SW 1271 (cell line): ENCODE measurements at places on chromosomes 11 and 22.

DNA sequence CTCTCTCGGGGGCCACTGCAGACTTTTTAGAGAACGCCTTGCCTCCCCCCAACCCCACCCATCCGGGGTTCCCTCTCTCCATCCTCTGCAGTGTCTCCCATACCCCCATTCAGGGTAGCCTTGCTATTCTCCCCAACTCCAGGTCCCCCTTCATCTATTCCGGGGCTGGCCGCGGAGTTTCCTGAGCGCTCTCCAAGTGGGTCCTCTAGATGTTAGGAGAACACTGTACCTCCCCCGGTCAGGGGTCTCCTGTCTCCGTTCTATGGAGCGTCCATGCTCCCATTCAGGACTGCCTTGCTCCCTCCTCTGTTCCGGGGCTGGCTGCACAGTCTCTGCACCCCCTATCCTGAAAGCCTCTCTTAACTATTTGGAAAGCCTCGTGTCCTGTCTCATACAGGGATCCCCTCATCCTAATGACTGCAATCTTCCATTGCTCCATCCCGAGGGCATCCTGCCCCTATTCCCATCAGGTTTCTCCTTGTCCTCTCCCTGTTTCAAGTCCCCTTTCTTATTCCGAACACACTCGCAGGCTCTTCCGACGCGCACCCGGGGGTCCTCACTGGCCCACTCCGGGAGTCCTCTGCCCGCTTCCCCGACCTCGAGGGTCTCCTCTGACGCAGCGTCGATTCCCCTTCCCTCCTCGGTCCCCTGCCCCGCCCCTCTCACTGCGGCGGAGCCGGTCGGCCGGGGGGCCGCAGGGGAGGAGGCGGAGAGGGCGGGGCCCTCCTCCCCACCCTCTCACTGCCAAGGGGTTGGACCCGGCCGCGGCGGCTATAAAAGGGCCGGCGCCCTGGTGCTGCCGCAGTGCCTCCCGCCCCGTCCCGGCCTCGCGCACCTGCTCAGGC, at the start of gene NEFH:
Gene NEFH, plus strand, starts transcription at position 802 of the 845 bp plus-strand sequence. CDS start 45 bp downstream, outside the sequence.
- DNase-seq: no peak

DNA sequence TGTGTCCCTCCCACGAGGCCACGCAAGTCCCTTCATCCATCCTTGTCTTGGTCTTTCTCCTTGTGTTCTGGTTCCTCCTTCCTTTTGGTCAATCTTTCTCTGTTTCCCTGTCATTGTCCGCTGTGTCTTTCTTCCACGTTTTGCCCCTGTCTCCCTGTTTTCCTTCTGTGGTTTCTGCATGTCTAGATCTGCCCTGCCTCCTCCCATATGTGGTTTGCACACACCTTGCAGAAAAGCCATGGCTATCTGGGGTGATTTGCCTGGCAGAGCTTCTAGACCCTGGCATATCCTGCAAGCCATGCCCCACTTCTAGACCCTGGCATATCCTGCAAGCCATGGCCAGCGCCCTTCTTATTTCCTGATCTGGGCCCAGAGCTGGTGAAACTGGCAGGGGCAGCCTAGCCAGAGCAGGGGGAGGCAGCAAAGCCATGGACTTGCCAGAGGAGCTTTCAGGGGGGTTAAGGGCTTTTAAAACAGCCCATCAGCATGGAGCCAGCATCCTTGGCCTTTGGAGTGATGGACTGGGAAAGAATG, 131.6 kb upstream of the NECTIN1 start:
- no peak for DNase-seq

GRCh38 chr11:134584706-134585445, 172.8 kb upstream of the B3GAT1 start:
- no peak for DNase-seq

DNA sequence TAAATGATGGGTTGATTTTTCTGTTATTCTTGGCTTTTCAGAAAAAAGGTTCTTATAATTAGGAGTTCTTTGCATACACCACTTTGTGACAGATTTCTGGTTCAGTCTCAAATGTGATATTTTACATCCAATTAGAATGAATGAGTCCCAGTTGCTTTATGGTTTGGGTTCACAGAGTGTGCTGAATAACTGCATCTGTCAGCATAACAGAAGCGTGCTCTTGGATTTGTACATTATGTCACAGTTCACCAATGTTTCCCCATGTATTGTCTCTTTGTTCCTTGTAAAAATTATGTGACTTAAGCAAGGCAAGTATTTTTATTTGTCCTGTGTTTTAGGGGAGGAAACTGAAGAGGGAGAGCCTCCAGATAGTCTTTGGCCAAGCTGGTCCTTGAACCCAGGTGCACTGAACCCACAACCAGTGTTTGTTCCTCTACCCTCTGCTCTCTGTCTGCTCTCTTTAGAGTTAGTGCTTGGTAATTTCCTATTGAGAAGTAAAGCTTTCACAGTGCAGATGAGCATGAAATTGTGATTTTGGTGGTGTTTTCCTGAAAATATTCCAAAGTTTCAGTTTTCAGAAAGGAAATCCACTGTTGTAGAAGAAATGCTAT, 107.5 kb downstream of the TBC1D22A start:
- no peak for DNase-seq

- no peak for DNase-seq
Measured at GRCh38 chr22:40556641-40557040, 79.9 kb downstream of the MRTFA start.

- no peak for DNase-seq
Measured at GRCh38 chr11:102824556-102824955, 18.9 kb downstream of the MMP3 start.

DNA sequence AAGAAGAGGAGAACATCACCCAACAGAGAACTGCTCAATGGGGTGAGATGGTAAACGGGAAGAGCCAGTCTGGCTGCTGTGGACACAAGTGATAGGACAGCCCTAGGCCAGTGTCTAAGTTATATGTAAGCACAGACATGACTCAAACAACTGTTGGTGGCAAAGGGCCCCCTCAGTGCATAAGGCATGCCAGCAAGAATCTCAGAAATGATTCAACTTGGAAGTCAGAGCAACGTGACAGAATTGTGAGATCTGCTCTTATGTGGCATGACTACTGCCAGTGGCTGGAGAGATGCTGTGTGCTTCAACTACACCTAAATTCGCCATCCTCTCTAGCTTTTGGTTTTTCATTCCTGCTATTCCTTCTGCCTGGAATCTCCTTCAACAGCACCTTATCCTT, 7.4 kb downstream of the SLN start:
- no peak for DNase-seq

- DNase-seq: no peak
Measured at GRCh38 chr11:132742929-132743328, 789.4 kb downstream of the OPCML start.

- no peak for DNase-seq
Measured at GRCh38 chr22:29214232-29214631, 8.5 kb downstream of the EMID1 start.

DNA sequence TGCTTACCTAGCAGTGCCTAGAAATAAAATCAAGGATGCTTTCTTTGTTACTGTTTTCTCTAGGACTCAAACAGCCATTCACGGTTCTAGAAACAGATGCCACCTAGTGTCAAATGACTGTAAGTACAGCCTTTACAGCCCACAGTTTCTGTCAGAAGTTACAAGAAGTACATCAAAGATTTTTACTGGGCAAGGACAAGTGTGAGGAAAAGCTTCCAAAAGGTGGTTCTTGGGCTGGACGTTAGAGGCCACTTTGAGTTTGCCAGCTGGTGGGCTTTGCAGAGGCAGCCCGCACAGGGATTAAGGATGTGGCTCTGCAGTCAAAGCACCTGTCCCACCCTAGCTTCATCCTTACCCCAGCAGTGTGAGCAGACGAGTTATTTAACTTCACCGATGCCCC, 6.9 kb downstream of the KMT5B start:
- DNase-seq: peak; percentile 79

GRCh38 chr22:50602338-50602700, 1.7 kb downstream of the MAPK8IP2 start:
- no peak for DNase-seq

DNA sequence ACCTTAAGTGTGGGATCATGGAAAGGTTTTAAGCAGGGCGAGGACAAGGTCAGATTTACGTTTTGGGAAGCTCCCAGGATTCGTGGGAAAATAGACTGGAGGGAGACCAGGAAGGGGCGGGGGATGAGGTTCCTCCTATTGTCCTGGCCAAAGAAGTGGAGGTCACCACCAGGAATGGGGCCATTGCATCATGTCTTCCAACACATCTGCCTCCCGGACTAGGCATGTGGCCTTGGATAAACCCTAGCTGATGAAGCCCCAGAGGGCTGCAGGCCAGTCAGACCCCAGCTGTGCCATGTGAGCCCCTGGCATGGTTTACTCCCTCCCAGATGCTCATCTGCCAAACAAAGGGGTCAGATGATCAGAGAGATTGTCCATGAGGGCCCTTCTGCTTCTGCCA, 11.5 kb upstream of the YWHAH start:
- DNase-seq: no peak

GRCh38 chr11:85316967-85317366, 310.2 kb downstream of the DLG2 start:
- DNase-seq: no peak
